ENCODE measurements at places on chromosomes 13 and 19. TPM values are rescaled to one million over a fixed set of nuclear protein-coding genes. Genes with fewer than 3 reads are reported as not detected.

DNA sequence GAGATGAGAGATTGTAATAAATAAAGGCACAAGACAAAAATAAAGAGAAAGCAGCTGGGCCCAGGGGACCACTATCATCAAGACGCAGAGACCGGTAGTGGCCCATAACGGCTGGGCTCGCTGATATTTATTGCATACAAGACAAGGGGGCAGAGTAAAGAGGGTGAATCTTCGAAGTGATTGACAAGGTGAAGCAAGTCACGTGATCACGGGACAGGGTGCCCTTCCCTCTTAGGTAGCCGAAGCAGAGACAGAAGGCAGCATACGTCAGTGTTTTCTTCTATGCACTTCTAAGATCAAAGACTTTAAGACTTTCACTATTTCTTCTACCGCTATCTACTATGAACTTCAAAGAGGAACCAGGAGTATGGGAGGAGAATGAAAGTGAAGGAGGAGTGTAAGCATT is 4.6 kb upstream of the PRKCG start:
- DNase-seq = no peak

DNA sequence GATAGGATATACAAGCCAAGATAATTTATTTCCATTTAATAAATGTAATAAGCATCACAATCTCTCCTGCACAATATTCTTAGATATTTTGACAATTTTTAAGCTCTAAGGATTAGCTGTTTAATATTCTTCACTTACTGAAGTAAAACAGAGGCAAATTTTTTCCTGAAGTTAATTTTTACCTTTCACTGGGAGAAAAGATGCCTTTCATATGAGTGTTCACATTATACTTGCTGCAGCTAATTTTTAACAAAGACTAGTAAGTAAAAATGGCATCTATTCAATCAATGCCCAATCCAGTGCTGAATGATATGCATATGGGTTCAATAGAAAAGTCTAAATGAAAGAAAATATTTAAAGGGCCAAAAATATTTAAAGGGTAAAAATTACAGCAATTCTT is 377.2 kb upstream of the GPC6 start:
- no peak for DNase-seq

DNA sequence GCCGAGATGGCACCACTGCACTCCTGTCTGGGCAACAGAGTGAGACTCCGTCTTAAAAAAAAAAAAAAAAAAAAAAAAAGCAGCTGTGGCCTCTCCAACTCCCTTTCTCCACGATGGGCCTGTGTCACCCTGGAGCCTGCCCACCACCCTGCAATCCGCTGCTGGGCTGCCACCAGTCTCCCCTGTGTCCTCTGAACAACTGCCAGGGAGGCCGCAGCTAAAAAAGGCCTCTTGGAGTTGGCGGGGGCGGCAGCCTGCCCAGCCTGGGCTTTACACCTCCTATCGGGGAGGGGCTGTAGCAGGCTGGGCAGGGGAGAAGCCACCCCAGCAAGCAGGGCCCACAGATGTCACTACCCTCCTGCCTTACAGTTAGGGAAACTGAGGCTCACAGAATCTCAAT is 3.5 kb downstream of the CDC37 start:
- no peak for DNase-seq

GRCh38 chr13:27551562-27551961 is 68.8 kb downstream of the LNX2 start:
- no peak for DNase-seq

DNA sequence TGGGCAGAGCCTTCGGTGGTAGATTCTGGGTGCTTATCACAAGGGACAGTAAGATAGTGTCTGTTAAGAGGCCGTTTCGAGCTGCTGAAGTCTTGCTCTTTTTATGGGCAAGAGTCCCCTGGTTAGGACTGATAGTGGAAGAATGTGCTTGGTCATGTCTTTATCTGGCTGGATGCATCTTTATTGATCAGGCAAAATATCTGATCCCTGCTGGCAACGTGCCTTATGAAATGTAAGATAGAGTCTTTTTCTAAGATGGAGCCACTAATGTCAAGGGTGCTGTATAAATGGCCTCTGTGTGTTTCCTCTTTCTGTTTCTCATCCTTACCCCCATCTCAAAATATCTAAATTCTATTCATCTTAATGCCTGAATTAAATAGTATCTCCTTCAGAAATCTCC is 53.3 kb downstream of the MYO16 start:
- DNase-seq = no peak

- no peak for DNase-seq
Measured at GRCh38 chr13:75418997-75419396, 63.0 kb downstream of the TBC1D4 start.

- DNase-seq = no peak
Measured at GRCh38 chr19:2811735-2812413, 7.8 kb upstream of the ZNF554 start.

DNA sequence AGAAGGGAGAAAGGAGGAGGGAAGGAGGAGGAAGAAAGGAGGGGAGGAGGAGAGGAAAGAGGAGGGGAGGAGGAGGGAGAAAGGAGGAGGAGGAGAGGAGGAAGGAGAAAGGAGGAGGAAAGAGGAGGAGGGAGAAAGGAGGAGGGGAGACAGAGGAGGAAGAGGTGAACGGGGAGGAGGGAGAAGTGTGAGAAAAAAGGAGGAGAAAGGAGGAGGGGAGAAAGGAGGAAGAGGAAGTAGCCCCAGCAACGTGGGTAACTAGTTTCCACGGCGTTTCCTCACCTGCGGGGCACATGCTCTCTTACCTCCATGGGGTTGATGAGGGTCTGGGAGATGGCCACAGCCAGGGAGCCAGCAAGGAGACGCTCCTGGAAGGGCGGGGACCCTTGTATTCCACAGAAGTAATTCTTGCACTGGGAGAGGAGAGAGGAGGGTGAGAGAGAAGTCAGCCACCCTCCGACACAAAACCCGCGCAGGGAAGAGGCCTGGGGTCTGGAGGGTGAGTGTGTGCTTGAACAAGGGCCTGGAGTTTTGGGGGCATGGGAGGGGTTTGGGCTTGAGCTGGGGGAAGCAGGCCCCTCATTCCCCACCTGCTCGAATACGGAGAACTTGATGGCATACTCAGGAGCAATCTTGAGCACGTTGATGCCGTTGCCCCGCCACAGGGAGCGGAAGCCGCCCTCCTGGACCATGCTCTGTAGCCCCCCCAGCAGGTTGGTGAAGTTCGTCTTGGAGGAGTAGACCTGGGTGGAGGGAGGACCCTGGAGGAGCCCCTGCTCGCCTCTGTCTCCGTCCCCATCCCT is 3.9 kb downstream of the SLC25A41 start:
- no peak for DNase-seq

DNA sequence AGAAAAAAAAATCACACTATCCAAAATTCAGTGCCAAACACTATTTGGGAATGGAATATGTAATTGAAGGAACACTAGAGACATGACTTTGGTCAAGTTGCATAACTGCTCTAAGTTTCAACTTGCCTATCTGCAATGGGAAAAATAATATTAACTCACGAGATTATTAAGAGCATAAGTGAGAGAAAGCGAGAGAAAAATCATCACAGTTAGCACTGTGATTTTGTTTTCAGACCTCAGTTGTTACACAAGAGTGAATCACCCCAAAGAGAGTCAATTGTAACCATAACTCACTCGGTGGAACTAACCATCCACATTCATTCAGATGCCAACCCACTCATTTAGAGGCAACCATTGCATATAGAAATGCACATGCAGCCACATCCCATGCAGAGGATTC is 147.1 kb downstream of the NHLRC3 start:
- DNase-seq = peak; percentile 21

DNA sequence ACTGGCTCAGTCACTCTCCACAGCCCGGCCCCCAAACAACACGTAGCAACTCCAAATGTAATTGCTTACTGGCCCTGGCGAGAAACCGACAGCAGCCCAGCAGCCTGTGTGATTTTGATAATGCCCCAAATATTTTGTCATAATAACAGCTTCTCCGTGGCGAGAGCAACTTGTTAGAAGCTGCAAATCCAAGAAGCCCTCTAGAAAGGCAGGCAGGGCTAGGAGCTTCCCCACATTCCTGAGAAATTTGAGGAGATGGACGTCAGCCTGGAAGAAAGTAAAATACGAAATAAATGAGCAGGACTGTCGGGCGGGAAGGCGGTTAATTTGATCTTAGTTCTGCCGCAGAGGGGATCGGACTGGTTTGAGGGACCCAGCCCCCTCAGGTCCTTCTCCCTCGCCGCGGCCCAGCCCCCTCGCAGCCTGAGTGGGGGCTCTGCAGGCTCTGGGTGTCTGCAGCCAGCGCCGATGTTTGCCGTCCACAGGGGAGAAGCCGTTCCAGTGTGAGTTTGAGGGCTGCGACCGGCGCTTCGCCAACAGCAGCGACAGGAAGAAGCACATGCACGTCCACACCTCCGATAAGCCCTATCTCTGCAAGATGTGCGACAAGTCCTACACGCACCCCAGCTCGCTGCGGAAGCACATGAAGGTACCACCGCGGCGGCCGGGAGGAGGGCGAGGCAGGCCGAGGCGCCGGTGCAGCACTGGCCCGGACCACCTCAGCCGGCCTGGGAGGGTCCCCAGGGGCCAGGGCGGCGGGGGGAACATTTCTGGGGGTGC is 3.1 kb downstream of the ZIC2 start:
- no peak for DNase-seq

DNA sequence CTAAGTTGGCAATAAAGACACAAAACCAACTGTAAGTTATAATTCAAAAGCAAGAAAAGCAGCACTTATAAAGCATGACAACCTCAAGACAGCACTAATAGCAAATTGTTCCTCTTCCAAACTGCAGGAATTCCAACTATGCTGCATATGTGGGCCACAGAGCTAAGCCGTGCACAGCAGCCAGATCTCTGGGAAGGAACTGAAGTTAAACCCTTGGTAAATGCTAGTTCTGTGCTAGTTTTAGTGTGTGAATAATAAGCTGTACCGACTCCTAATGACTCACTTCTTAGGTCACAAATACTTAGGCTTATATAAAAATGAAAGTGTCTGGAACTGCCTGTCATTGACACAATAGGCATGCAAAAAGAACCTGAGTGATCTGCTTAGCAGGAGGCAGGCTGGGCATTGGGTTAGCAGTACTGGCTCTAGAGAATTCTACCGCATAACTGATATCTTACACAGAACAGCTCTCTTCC is 21.2 kb upstream of the GTF3A start:
- DNase-seq = peak; percentile 28

GRCh38 chr19:45515081-45515624 is 7.9 kb downstream of the VASP start:
- no peak for DNase-seq

TTC9B gene
- not detected for total RNA-seq

CDX2 gene
- total RNA-seq = not detected

Data from mammary epithelial cell (primary cell).